ENCODE measurements at places on chromosomes 16 and 17. TPM values are rescaled to one million over a fixed set of nuclear protein-coding genes. Genes with fewer than 3 reads are reported as not detected.

C17orf100 gene
- 0.54 TPM for total RNA-seq

AIPL1 gene
- total RNA-seq, result not detected

MFSD11 gene
- total RNA-seq, result 31.8 TPM

TPPP3 gene
- 183 TPM for total RNA-seq

CHP2 gene
- total RNA-seq, result not detected

LPO gene
- total RNA-seq, result not detected

METTL23 gene
- 28.5 TPM for total RNA-seq

RPTOR gene
- total RNA-seq, result 27.0 TPM

UNC13D gene
- total RNA-seq, result 30.4 TPM

POLDIP2 gene
- total RNA-seq, result 97.1 TPM

CCDC40 gene
- total RNA-seq, result 6.9 TPM

RNU2-1 gene
- total RNA-seq, result 7,099 TPM

CDH5 gene
- total RNA-seq, result 41.0 TPM

PSMD11 gene
- total RNA-seq, result 57.5 TPM

PTGES3L gene
- total RNA-seq, result 44.4 TPM

WNK4 gene
- total RNA-seq, result not detected

CHTF8 gene
- total RNA-seq, result 55.0 TPM

SLC35G6 gene
- not detected for total RNA-seq

KRT40 gene
- total RNA-seq, result not detected

NOD2 gene
- total RNA-seq, result 1.4 TPM

PRR35 gene
- not detected for total RNA-seq

KCNH4 gene
- total RNA-seq, result not detected

KRTAP1-5 gene
- not detected for total RNA-seq

OR2C1 gene
- total RNA-seq, result 0.21 TPM

CCDC102A gene
- total RNA-seq, result 11.7 TPM

KRTAP9-4 gene
- not detected for total RNA-seq

CIAO3 gene
- total RNA-seq, result 23.9 TPM

RHBDL3 gene
- total RNA-seq, result 19.6 TPM

CDH8 gene
- not detected for total RNA-seq

PRKCB gene
- total RNA-seq, result 4.1 TPM

PYDC1 gene
- total RNA-seq, result not detected

PPP1R27 gene
- total RNA-seq, result not detected

SOST gene
- 0.29 TPM for total RNA-seq

TCAP gene
- 4,356 TPM for total RNA-seq

ALOX15B gene
- 0.68 TPM for total RNA-seq

NPTX1 gene
- not detected for total RNA-seq

P2RX5 gene
- 8.6 TPM for total RNA-seq

EVPL gene
- total RNA-seq, result 0.09 TPM

ANKS4B gene
- not detected for total RNA-seq

MAP2K4 gene
- 33.4 TPM for total RNA-seq

CD300H gene
- total RNA-seq, result not detected

PLCG2 gene
- 13.7 TPM for total RNA-seq

PIGL gene
- 12.7 TPM for total RNA-seq

RCVRN gene
- 0.34 TPM for total RNA-seq

B9D1 gene
- 9.8 TPM for total RNA-seq

TNFRSF12A gene
- total RNA-seq, result 50.8 TPM

HASPIN gene
- total RNA-seq, result 0.11 TPM

HEATR9 gene
- total RNA-seq, result not detected

DOC2B gene
- 5.3 TPM for total RNA-seq

All from right cardiac atrium (tissue), 5 donors.